Activated CD8-positive, alpha-beta T cell treated with anti-CD3 and anti-CD28 coated beads for 36 hours (primary cell): ENCODE measurements at places on chromosomes 12 and 14. TPM values are rescaled to one million over a fixed set of nuclear protein-coding genes. Genes with fewer than 3 reads are reported as not detected.
A peak's percentile ranks its signal among the peaks of the same experiment; 100 is the strongest.

The ANKRD52 gene
- 31.3 TPM for total RNA-seq

DNA sequence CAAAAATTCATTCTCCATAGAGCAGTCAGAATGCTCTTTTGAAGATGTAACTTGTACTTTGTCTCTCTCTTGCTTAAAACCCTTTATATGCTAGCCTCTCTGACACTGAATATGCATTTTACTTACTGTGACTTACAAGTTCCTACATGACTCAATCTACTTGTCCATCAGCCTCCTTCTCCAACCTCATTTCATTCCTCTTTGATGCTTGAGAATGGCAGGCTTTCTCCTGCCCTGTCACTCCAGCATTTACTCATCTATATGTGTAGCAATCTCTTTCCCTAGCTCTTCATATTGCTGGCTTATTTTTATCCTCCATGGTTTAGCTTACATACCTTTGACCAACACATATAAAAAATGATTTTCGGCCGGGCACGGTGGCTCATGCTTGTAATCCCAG, 561.9 kb downstream of the CCER1 start:
- no peak for DNase-seq

The GLT1D1 gene
- total RNA-seq = 0.49 TPM

DNA sequence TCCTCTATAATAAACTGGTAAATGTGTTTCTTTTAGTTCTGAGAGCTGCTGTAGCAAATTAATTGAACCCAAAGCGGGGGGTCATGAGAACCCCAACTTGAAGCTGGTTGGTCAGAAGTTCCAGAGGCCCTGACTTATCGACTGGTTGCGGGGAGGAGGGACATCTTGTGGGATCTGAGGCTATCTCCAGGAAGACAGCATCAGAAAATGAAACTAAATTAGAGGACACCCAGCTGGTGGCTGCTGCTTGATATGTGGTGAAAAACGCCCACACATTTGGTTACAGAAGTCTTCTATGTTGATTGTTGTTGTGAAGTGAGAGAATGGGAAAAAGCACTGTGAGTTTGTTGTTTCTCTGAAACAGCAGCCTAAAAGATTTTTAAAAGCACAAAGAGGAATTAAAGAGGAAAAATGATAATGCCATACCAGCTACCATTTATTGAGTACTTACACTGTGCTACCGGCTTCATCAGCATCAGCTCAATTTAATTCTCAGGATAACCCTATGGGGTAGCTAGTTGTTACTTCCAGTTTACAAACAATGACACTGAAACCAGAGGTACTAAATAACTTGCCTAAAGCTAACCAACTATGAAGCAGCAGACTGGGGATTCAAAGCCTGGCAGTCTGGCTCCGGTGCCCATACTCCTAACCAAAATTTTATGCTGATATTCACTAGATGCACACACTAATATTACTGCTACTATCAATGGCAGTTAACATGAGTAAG, 24.3 kb downstream of the DDX24 start:
- peak; percentile 74 for DNase-seq

- DNase-seq = no peak
Measured at GRCh38 chr12:7101694-7102131, 7.3 kb downstream of the C1RL start.

The ADAM20 gene
- 0.45 TPM for total RNA-seq
